ENCODE measurements at places on chromosomes 5 and 9.

GRCh38 chr5:44051591-44051990, 337.6 kb downstream of the FGF10 start:
- no peak for DNase-seq

GRCh38 chr5:135185481-135186065, 151.5 kb upstream of the PITX1 start:
- peak; percentile 17 for DNase-seq

DNA sequence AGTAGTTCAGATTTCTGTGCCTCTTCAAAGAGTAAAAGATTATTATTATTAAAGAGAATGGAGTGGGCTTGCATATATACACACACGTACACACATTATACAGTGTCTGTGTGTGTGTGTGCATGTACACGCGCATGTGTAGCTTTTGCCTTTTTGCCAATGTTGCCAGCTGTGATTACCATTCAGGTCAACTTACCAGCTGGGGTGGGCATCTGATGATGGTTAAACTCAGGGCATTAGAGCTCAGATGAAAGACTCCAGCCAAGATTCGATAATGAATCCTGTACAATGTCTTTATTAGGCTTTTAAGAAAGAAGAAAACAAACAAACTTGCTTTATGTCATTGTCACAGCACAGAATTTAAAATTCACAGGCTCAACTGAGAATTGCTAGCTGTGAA, 296.5 kb upstream of the DMAC1 start:
- no peak for DNase-seq

DNA sequence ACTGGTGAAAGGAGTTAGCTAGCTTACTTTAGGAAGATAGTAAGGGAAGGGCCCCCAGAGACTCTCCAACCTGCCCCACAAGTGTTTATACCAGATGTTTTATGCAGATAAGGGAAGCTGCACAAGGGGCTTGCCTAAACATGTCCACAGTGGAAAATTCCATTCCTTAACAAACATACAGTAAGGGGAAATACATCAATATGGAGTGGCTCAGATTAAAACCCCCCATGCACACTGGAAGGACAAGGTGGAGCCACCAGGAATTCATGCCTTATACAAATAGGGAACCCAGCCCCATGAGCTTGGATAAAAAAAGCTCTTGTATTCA, 106.3 kb upstream of the GPBP1 start:
- peak; percentile 89 for DNase-seq

GRCh38 chr5:23332650-23333251, 174.7 kb upstream of the PRDM9 start:
- no peak for DNase-seq

GRCh38 chr9:86924206-86924605, 23.1 kb downstream of the GAS1 start:
- DNase-seq = no peak

DNA sequence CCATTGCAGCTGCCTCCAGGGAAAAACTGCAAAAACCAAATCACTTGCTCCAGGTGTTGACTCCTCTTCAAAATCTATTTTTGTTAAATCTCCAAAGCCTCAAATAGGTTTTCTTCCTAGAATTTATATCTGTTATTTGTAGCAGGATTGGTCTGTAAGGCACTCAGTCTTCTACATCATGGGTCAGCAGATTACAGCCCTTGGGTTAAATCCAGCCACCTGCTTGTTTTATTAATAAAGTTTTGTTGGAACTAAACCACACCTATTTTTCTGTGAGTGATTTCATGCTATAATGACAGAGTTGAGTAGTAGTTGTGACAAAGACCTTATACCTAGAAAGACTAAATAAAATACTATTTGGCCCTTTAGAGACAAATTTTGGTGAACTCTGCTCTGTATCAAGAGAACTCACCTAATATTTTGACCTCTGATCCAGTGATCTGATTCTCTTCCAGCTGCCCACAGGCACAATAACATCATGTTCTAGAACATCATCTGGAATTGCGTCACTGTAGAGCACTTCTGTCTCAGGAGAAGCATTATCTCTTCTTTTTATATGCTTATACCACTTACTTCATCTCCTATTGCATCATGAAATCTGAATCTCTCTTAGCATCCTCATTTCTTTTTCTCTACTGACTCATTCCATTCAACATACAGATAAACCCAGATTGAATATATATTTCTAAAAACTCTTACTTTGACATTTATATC, 130.1 kb downstream of the RPS23 start:
- DNase-seq = no peak

DNA sequence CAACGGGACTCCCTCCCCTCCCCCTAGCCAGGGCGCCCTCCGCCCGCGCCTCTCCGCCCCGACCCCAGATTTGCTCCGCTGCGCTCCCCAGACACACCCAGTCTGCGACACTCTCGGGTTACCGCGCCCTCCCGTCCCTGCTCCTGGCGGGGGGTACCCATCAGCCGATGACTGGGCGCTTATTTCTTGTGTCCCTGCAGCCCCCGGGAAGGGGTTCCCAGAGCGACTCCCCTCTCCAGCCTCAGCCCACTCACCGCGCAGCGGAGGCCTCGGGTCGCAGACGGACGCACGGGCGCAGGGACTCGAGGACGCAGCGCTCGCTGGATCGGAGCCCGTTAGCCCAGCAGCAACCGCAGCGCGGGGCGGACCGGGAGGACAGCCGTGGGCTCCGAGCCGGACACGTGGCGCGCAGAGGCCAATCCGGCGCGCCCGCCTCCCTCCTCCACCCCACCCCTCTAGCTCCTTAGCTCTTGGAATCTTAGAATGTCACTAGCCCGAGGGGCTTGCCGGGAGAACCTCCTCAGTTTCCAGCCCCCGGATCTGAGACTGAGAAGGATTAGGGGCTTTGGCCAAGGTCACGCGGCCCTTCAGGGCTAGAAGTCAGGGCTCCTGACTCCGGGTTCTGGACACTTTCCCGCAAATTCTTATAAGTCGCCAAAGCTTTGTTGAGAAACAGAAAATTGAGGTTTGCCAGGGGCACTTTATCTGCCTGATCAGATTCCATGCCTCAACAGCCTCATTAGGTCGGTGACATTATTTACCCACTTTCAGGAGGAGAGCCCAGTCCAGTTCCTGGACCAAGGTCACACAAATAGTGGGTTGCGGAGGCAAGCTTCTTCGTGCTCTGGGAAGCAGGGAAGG, at the start of gene ANXA6:
Gene ANXA6, minus strand, starts transcription at position 354 of the 861 bp plus-strand sequence. CDS start 9,878 bp downstream, outside the sequence.
- DNase-seq = peak; percentile 82

DNA sequence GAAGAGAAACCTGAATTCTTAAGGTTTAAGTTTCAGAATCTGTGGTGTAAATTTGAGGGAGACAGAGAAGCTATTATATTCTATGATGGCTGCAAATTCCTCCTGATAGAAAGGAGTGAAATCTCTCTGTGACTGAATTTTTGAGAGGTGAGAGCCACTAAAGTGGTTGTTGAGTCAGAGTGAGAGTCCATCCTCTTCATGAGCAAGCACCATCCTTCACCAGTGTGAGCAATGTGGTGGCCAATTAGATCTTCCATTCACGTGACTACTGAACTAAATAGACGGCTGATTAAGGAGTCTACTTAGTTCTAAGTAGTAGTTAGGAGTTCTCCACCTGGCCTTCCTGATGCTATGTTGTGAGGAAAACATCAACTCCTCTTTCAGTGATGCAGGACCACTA, 147.8 kb upstream of the CCNH start:
- DNase-seq = no peak

DNA sequence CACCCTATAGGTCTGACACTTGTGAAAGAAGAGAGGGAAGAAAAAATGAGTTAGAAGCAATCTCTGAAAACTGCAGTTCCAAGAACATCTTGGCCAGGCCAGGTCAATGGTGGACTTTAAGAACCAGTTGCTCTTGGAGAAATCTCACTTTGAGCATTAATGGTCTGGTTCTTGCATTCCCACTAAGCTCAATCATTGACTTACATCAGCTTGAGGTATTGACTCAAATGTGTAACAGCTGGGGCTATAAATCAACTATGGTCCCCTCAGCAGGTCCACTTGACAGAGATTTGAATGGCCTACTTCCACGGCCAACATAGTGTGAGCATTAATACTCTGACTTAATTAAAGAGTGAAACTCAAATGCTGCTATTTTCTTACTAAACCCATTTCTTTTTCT, 357.8 kb upstream of the RGMB start:
- DNase-seq = no peak

GRCh38 chr5:173998531-173998930, 9.6 kb downstream of the C5orf47 start:
- no peak for DNase-seq

GRCh38 chr9:123225374-123225813, 43.0 kb downstream of the STRBP start:
- peak; percentile 49 for DNase-seq

DNA sequence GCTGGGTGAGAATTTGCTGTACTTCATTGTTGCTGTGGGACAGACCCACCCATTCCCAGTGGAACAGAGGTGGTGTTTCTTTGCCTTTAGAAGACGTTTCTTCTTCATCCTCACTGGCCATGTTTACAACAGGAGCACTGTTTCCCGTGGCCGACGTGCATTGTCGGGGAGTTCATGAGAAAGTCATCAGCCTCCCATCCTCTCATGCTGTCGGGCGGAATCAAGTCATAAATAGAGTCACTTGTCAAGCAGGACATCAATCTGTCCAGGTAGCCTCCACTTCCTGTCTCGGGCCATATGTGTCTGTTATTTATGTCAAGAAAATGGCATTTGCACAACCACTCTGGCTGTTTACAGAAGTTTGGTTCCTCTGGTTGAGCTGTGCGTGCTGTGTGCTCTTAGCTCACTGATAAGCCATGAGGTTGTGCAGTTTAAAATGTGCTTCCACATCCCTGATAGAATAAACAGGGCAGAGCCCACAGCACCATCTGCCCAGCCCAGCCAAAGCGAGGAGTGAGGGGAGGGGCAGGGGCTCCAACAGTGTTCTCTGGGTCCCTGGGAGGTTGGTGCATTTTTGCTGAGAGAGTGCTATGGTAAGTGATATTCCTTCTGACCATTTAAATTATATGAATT, 401.9 kb upstream of the IRX2 start:
- no peak for DNase-seq

DNA sequence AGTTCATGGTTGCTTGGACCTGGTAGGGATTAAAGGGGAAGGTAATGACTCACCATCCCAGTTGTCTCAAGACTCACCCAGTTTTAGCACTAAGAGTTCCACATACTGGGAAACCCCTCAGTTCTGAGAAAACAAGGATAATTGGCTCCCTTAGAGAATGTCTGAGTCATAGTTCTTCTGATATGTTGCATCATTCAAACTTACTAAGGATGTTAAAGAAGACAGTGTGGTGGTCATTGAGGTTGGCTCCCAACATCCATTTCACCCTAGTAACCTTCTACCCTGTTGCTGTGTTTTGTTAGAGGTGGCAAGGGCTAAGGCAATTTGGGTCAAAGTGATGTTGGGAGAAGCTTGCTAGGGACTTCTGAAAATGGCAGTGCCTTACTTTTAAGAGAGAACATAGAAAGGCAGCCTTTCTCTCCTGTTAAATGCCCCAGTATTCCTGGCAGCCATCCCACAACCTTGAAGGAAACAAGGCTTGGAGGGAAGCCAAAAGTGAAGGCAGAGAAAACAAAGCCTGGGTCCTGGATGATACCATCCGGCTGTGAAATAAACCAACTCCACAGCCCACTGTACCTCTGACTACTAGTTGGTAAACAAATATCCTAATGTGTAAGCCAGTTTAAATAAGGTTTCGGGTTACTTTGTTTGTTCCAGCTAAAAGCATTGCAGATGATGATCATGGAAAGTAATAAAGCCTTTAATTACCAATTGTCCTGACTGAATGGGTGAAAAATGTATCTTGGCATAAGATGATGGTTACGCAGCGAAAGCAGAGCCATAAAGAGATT, 80.4 kb upstream of the ADAMTSL1 start:
- peak; percentile 7 for DNase-seq

DNA sequence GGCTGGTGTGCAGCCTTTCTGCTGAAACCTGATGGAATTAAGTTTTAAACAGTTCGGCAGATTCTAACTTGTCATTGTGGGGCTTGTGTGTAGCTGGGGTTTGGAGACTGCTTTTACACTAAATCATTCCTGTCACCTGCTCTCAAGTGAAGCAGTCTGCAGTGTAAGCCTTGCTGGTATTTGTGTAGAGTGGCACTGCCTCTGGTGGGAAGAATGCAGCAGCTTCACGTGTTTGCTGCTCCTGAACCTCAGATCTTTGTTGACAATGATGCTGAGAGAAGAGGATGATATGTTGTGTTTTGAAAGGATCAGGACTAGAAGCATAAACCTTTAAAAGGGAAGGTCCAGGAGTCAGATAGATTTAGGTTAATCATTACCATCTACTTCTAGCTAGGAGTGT, 88.1 kb downstream of the KDM4C start:
- no peak for DNase-seq

DNA sequence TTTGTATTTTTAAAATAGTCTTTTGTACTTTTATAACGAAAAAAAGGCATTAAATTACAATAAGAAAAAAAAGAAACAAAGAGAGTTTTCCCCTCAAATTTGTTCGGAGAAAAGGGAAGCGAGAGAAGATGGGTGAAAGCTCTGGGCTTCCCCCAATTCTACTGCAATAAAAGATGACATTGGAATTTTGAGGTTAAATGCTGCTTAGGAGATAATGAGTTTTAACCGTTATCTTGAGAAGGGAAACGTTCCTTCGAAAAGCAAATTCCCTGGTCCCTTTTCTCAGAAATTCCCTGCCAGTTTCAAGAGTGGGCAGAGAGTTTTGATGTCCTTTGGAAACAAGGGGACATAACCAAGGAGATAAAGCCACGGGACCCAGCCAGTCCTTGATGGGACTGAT, 18.4 kb upstream of the ERGIC1 start:
- no peak for DNase-seq

DNA sequence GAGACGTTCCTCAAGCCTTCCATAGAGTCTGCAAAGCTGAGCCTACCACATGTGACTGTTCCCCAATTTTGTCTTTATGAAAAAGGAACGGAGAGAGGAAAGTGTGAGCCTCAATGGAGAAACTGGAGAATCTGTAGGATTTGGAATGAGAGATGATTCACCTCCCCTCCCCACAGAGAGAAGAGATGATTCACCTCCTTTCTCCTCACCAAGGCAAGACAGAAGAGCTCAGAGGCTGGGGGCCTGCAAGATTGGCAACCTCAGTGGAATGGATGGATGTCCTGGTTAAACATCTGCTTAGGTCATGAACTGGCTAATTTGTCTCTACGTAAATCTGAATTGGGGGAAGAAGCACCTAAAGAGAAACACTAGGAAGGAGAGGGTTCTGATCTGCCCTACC, 17.0 kb upstream of the MOCS2 start:
- no peak for DNase-seq

DNA sequence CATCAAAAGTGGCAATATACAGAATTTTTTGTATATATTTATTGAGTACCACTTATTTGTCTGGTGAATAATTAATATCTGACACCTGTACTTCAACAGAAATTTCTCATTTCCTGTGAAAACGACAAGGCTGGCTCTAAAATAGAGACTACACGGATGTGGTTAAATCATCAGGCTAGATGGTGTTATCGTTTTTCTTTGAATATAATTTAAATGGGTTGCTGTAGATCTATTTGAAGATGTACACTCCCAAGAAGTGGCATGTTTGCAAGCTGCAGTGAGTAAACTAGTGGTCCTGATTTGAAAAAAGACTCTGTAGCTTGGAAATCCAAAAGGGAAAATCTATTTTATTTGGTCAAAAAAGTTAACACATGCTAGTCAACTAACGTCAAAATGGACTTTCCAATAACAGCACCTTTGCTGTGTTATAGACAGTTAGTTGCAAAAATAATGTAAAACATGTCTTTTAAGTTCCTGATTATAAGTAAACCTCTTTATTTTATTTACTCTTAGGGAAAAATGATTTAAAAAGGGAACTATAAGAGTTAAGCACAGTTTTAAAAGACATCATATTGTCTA, 13.8 kb downstream of the ST8SIA4 start:
- peak; percentile 30 for DNase-seq

GRCh38 chr9:88339317-88339716, 48.9 kb upstream of the SPIN1 start:
- DNase-seq = peak; percentile 49
